Cardiac septum (tissue), 1 donor: ENCODE measurements at places on chromosomes 12 and 14. TPM values are rescaled to one million over a fixed set of nuclear protein-coding genes. Genes with fewer than 3 reads are reported as not detected.
A peak's percentile ranks its signal among the peaks of the same experiment; 100 is the strongest.

Gene TRIM9
- total RNA-seq = 1.5 TPM

Gene CLEC6A
- not detected for total RNA-seq

Gene ALG10
- total RNA-seq = 3.5 TPM

Gene NAV3
- total RNA-seq = 2.9 TPM

Gene KRT75
- total RNA-seq = not detected

Gene AGAP2
- 6.1 TPM for total RNA-seq

Gene ADGRD1
- 54.6 TPM for total RNA-seq

Gene RBMS2
- total RNA-seq = 23.0 TPM

Gene SNRNP35
- 24.3 TPM for total RNA-seq

Gene NRL
- 2.4 TPM for total RNA-seq

GRCh38 chr12:121132601-121133481 is at the start of gene P2RX7:
Gene P2RX7 (plus strand): TSS chr12:121132876. CDS start chr12:121132971, 95 bp downstream.
- peak; percentile 90 for DNase-seq

DNA sequence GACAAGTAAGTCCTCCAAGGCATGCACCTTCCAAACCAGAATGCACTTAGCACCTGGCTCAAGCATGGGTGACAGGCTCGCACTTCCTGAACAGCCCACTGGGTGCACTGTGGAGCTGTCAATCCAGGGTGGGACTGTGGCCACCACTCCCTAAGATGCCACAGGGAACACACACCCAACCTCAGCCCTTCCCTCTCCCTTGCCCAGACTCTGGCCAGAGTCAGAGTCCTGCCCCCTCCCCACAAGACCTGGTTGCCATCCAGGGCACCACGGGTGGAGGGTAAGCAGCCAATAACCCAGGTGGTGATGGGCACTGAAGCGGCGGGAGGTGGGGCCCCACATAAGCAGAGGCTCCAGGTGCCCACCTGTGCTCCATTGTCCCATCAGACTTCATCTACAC is 160.6 kb downstream of the MYRFL start:
- DNase-seq = no peak

GRCh38 chr12:73678335-73678734 is 859.3 kb upstream of the ATXN7L3B start:
- no peak for DNase-seq

- no peak for DNase-seq
Observed at GRCh38 chr14:37278636-37279538, 81.2 kb downstream of the MIPOL1 start.

GRCh38 chr14:102532204-102532658 is 22.7 kb upstream of the ANKRD9 start:
- no peak for DNase-seq

- DNase-seq = peak; percentile 76
Observed at GRCh38 chr12:6326316-6327228, 15.3 kb downstream of the TNFRSF1A start.

- no peak for DNase-seq
Observed at GRCh38 chr12:43177276-43177675, 374.7 kb downstream of the ADAMTS20 start.

DNA sequence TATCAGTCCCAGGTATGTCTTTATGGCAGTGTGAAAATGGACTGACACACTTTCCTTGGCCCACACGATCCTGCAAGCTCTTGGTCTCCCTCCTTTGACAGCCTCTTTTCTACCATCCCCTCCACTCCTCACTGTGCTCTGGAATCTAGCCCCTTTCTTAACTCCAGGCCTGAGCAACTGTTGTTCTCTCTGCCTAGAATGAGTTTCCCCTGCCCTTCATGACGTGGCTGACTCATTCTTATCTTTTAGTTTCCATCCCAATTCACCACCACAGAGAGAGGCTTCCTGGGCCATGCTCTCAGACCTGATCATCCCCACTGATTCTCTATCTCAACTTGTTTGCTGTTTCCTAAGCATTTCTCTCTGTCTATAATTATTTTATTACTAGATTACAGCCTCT is 157.4 kb upstream of the HMGA2 start:
- DNase-seq = no peak

- no peak for DNase-seq
Observed at GRCh38 chr14:33068040-33068439, 129.4 kb downstream of the NPAS3 start.

DNA sequence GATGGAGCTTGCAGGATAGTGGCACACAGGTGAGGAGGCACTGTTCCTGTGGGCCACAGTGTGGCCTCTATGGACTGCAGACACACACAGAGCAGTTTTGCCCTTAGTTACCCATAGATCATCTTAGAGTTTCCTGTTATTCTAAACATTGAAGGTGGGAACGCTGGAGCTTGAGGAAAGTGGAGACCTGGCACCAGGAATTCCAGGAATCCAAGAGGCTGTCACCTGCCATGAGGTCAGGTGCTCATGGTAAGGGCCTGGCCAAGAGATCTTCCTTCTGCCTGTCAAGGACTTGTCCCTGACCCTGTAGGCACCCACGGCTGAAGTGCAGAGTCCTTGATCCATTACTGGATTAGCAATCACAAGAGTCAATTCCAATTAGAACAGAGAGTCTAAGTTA is 65.2 kb upstream of the ACTN1 start:
- DNase-seq = no peak

DNA sequence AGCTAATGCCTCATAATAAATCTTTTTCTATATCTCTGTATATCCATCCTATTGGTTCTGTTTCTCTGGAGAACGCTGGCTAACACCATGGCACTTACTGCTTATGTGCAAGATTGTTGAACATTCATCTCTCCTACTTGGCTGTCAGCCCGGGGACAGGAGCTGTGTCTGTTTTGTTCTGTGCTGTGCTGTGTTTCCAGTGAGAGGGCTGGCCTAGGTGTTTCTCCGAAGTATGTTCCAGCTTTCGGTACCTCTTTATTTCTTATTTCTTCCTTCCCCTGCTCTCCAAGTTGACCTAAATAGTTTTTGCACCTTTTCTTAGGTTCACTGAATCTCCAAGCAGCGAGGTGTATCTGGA is 18.8 kb upstream of the NR4A1 start:
- DNase-seq = no peak

GRCh38 chr12:132954471-132955048 is 1.5 kb downstream of the ZNF605 start:
- DNase-seq = no peak

- DNase-seq = peak; percentile 85
Observed at GRCh38 chr12:105226219-105226618, 9.8 kb downstream of the APPL2 start.

DNA sequence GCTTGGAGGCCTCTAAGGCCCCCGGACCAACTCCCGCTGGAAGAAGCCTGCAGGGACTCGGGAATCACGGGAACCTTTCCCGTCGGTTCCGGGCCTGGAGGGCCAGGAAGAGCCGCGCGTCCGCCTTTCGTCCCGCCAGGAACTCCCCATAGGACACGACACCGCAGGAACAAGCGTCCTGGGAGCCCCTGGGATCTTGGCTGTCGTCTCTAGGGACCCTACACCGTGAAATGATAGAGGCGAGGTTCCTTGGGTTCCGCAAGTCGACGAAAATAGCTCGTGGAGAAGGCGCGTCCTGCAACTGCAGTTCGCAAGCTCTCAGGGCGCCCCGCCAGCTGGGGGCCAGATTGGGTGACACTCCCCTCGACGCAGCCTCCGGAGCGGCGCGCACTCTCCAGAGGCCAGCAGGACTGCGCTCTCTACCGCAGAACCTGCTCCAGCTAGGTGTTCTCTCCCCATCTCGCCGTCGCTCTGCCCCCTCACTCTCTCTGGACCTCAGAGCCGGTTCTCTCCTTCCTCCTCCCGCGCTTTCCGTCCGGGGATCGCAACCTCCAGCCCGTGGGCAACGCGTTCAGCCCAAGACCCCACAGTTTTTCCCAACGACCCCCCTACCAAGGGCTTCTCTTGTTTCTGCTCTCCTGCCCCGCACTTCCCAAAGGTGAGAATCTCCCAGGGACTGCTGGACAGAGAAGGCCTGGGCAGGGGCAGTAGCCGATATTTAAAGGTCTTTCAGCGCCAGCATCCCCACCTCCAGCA is 776 bp downstream of the BMP4 start:
- DNase-seq = no peak

- no peak for DNase-seq
Observed at GRCh38 chr12:10563966-10564365, 49.4 kb downstream of the MAGOHB start.

- DNase-seq = no peak
Observed at GRCh38 chr14:91255026-91255695, 10.7 kb upstream of the GPR68 start.

- DNase-seq = no peak
Observed at GRCh38 chr14:31877255-31877798, 199.8 kb upstream of the ARHGAP5 start.

DNA sequence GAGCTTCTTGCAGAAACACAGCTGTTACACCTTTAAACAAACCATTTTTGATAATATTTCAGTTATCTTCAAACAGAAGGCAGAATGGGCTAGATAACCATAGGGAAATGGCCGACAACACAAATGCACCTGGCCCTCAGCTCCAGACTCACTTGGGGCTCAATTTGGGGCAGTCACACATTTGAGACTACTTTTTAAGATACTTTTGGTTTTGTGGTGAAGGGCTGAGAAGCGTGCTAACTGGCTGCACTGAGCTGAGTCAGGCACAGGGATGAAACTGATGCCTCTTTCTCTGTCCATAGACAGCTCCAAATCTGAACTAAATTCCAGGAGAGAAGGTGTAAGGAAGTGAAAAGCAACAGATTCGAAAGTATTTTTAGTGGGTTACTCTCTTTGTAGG is 18.5 kb upstream of the GRIP1 start:
- DNase-seq = no peak

GRCh38 chr12:124487066-124487833 is 80.2 kb downstream of the NCOR2 start:
- no peak for DNase-seq

DNA sequence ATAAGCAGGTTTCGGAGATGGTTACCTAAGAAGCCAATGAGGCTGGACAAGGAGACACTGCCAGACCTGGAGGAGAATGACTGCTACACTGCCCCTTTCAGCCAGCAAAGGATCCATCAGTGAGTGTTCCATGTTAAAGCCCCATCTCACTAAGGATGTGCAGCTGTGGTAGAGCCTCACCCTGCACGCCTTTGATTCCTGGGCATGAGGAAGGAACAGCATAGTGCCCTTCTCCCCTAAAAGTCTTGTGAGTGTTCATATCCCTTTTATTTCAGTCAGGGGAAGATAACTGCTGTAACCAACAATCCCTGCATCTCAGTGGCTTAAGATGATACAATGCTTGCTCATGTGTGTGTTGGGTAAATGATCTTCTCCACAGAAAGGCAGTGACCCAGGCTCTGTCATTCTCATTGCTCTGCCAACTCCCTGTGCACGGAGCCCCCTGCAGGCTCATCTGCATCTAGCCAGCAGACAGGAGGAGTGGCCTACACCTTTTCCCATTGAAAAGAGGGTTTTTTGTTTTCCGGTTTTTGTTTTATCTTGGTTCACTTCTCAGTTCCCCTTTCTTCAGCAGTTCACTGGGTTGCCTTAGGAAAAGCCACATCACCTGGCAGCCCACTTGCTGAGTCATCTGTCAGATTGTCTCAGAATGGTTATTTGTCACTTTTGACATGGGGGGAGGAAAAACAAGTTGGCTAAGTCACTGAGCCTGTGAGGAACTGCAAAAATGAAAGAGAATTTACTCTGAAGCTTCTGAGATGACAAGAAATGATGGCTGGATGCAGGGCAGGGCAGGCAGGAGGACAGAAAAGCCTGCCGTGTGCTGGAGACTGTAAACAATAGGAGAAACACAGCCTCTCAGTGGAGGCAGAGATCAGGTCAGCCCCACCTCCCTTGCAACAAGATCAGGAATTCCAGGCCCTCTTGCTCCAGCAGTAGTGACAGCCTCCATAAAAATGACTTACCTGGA is 193.3 kb downstream of the ANO4 start:
- DNase-seq = no peak

- no peak for DNase-seq
Observed at GRCh38 chr12:590206-590750, 73.0 kb downstream of the NINJ2 start.

- DNase-seq = peak; percentile 7
Observed at GRCh38 chr12:108575199-108575912, 13.0 kb downstream of the ISCU start.

- no peak for DNase-seq
Observed at GRCh38 chr12:10926269-10926668, 2.8 kb upstream of the PRH2 start.

DNA sequence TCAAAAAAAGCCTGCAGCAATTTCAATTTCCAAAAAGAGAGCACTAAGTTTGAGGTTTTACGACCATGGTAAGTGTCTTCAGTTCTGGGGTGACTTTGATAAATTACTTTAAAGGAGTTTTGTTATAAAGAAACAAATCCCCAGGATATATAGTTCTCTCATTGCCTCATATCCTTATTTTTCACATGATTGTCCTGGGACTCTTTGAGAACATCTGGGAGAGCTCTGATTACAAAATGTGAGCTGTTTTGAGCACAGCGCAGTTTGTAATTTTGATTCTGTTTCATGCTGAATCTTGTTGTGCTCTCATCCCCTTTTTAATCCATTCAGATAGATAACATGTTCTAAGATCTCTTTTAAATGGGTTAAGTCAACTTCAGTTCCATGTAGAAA is 67.7 kb upstream of the DCN start:
- no peak for DNase-seq

- DNase-seq = no peak
Observed at GRCh38 chr14:33357225-33358010, 418.7 kb downstream of the NPAS3 start.

DNA sequence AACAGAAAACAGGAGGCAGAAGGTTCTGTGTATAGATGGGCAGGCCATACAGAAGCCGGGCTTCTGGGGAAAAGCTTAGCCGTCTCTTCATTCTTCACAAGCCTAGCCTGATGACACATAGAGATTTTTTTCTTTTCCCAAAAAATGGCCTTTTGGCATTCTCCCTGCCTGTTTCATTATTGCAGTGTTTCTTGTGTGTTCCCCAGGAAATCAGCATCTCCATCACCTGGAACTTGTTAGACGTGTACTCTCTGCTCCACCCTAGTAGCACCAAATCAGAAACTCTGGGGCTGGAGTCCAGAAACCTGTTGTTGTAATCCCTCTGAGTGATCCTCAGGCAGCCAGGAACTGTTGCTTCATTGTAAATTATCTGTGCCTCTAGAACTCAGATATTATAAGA is 388.1 kb downstream of the CCDC91 start:
- no peak for DNase-seq

DNA sequence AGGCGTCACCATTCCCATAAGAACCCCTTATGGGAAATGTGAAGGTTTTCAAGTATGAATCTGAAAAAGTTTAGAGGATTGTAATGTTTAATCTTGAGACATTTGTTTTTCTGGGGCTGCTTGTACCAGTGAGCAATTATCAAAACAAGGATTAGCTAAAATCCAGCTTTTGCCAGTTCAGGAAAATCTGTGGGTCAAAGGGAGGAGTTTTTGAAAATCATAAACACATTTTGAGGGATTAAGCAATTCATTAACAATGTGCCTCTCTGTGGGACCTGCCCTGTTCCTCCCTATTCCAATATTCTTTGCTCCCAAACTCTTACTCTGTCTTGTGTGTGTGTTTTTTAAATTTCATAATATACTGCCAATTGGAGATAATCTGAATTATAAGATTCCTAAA is 11.7 kb upstream of the DAAM1 start:
- DNase-seq = no peak

DNA sequence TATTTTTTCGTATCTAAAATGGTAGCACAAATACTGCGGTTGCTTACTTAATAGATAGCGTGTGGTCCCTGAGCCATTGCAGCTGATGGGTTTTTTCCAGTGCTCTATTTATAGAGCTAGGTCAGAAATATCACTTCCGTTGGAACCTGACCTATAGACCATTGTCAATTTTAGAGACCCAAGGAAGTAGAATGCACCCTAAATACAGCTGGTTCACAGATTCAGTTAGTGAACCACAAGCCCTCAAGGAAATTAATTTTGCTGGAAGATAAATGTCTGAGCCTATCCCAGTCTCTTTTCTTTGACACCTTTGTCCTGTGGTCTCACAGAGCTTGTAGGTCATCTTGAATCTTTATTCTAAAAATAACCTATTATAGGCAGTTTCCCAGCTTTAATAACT is 391.0 kb downstream of the ZFP36L1 start:
- DNase-seq = no peak
